CD4-positive, alpha-beta T cell treated with Interleukin-1 beta for 1 hour (primary cell): ENCODE measurements at places on chromosomes 3 and 15.

DNA sequence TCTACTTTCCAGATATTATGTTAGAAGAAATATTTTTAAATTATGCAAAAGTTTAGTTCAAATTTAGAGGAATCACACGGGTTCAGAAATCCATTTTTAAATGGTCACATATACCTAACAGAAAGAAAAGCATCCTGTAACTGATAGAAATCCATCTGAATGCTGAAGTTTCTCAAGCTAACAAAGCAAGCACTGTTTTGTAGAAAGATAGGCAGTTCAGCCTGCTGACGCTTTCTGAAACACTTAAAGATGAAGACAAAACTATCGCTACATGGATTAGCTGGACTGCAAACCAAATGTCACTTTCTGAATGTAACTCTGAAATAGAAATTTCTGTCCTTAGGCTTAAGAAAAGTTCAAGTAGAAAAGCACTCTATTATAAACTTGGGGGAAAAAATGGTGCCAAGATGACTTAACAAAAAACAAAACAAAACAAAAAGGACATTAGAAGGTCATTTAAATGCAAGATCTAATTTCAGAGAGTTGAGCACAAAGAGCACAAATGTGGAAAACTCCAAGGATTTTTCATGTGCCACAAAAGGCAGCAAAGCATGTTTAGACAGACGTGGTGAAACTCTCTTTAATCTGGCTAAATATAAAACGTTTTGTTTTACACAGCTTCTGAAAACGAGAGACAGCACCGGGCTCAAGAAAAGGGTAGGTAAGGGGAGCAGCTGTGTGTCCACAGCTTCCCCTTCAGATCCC, 1.2 kb downstream of the PLOD2 start:
- no peak for DNase-seq

GRCh38 chr3:37395286-37395685, 220.9 kb upstream of the LRRFIP2 start:
- DNase-seq: no peak

DNA sequence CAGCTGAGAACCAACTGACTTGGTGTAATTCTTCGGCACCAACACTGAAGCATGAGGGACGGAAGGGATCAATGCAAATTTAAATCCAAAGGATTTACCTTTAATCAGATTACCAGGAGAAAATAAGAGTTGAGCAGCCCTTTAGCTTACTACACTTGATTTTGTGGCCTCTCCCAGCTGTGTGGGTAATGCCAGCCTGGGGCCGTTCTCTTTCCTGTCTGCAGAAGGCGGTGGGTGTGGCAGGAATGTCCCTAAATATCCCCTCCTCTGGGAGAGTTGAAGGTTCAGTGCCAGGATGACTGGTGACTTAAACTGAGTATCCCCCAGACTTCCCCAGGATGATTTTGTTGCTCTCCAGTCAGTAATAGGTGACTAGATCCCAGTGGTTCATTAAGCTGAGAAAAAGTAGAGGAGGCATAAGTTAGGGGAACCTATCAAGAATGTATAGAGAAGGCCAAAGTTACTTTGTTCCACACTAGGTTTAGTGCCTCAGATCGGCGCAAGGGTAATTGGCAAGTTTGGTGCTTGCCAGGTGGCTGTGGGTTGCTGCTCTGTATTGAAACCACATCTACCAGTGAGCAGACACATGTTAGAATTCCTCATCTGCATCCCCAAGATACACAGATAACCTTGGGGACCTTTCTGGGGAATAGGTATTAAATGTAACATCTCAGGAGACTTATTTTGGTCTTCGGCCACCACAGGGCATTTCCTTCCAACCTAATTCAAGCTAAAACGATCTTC, 23.1 kb downstream of the MAPKBP1 start:
- no peak for DNase-seq

- no peak for DNase-seq
Measured at GRCh38 chr3:62632510-62633294, 242.5 kb downstream of the CADPS start.

GRCh38 chr3:135556174-135556573, 409.4 kb upstream of the PPP2R3A start:
- no peak for DNase-seq

DNA sequence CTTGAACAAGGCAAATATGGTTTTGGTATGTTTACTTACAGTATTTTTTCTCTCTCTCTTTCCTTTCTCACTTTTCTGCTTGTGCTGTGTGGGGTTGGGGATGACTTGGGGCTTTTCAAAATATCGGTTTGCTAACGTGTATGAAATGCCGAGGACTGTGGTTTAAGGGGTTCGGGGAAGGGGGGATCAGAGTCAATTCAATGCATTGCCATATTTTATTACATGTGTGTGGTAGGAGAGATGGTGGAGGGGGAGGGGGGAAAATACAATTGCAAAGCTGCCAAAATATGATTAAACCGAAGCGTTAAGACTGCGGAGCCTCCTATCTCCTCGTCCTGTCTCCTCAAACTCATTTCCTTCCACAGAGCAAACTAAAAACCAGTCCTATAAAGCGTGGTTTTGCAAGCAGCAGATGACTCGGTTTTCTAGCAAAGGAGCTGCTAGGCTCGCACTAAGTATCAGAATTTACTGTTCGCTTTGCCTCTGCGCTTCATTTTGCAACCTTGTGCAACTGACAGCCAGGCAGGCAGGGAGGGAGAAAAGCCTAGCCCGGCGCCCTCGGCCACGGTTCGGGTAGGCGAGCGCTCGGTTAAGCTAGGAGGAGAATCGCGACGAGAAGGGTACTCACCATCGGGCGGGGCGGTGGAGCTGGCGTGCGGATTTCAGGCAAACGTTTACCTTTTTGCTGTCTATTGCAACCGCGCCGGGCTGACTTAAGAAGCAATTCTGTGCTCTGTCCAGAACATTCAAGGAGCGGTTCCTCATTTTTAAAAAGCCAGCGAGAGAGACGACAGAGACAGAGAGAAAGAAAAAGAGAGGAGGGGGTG, 4.0 kb upstream of the NR2F2 start:
- no peak for DNase-seq

DNA sequence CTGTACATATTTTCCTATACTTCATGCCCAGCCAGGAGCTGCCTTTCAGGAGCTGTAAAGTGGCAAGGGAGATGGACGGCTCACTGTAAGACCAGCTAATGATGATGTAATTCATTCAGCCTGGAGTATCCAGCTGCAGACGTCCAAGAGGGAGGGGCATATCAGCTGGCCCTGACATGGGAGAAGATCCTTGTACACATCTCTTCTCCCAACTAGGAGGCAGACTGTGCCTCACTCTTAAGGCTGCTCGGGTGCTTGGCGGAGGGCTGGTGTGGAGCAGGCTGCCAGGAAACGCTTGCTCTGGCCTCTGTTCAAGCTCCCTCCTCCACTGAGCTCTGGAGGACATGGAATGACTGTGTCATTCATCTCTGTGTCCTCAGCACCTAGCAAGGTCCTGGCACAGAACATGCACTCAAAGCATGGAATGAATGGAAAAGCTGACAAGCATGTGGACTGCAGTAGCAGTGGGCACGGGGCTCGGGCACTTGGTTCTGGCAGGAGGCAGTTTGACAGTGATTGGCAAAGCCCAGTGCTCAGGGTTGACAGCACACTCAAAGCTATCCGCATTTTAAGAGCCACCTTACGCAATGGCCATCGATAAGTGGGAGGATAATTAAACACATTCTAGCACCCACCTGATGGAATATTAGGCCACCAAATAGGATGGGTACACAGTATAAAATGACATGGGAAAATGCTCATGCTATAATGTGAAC, 72.4 kb downstream of the TBC1D2B start:
- DNase-seq: no peak

DNA sequence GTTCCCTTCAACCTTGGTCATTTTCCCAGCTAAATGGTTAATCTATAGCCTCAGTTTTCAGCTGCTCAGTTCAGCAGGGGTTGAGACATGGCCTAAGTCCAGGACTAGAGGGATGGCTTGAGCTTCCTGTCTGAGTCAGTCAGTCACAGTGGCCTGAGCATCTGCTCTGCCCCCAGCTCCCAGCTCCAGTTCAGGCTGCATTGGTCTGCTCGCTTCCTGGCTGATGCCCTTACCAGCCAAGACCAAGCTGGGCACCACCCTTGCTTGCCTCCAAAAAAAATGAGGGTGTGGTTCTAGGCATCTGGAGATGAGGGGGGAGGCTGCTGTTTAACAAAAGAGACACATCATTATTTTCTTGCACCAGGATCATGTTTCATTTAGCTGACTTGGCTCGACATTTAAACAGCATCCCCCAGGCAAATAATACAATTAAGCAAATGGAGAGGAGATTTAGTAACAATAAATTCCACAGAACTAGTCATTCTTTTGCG, 70.7 kb downstream of the WNT5A start:
- no peak for DNase-seq

DNA sequence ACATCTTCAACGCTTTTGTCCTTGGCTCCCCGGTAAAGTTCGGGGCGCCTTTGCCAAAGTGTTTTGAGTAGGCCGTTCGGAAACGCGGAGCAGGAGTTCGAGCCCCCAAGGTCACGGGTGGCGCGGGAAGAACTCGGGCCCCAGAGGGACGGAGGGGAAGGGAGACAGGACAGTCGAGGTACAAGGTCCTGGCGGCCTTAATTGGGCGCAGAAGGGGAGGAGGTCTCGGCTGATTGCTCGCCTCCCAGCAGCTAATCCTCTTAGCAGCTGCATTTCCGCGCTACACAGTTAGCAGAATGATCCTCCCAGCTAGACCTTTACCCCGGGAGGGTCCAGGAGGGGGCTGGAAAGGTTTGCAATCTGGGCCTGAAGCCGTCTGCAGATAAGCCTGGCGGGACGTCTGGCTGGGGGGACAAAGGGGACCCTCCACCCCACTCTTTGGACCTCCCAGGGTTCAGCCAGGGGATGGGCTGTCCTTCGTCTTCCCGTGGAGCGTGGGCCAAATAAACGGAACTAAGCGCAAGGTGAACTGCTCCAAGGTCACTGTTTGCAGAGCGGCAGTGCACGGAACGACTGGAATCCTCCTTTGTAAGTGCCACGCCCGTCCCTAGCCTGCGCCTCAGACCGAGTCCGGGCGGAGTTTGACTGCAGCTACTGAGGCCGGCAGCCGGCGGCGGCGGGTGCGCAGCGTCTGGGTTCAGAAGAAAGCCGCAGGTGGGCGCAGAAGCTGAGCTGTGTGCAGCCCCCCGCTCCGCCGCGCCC, 7.2 kb downstream of the EOMES start:
- no peak for DNase-seq

- no peak for DNase-seq
Measured at GRCh38 chr15:74768099-74768770, 13.6 kb upstream of the CSK start.

GRCh38 chr3:111636366-111636885, 41.3 kb upstream of the ZBED2 start:
- no peak for DNase-seq

GRCh38 chr3:176933704-176934103, 263.6 kb downstream of the TBL1XR1 start:
- DNase-seq: no peak

DNA sequence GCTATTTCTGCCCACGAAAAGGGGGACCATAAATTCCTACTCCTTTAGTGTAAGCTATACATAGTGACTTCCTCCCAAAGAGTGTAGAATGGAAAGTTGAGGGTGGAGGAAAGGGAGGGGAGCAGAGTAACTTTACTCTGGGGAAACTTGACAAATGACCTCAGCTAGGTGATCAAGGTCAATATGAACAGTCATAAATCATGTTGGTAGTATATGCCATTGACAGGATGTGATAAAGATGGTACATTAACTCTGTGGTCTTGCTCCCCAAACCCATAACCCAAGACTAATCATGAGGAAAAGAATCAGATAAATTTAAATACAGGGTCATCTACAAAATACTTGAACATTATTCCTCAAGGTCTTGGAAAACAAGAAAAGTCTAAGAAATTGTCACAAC, 18.6 kb downstream of the SETMAR start:
- DNase-seq: no peak

- no peak for DNase-seq
Measured at GRCh38 chr3:62803276-62803675, 71.9 kb downstream of the CADPS start.

DNA sequence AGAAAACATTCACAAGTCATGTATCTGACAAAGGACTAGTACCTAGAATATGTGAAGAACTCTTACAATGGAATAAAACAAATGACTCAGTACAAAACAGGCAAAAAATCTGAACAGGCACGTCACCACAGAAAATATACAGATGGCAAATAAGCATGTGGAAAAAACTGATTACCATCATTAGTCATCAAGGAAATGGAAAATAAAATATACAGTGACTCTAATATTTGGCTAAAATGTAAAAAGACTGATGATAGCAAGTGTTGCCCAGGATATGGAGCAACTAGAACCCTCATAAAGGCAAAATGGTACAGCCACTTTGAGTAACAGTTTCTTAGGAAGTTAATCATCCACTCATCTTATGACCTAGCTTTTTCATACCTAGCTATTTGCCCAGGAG, 95.8 kb upstream of the ABHD17C start:
- DNase-seq: no peak

DNA sequence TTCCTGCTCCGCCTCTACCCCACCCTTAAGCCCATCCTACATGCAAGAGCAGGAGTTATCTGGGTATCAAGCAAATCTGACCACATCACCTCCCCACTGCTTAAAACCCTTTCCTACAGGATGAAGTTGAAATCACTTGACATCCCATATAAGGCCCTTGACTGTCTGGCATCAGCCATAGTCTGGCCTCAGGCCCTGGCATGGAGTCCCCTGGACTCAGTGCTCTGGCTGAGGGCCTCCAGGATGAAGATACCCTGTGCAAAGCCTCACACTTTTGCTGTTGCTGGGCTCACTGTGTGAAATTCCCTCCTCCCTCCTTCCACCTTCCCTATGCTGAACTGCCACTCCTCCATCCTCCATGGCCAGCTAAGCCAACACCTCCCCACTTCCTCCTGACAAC, 65.2 kb upstream of the GLCE start:
- DNase-seq: no peak

DNA sequence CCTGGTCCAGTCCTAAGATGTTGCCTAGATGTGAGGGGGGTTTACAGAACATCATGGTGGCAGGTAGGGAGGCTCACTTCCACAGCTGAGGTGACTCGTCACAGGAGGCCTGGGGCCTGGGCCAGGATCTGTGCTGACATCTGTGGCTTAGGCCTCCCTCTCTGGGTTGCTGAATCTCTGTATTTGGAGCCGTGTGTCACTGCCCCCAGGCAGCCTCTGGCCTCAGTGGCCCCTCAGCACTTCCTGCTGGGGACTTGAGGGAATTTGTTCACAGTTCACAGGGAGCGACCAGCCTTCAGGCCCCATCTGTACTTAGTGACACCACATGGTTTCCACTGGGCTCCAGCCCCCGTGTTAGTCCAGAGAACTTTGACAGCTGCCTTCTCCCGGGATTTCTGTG, 41.7 kb upstream of the ADAMTSL3 start:
- DNase-seq: no peak

DNA sequence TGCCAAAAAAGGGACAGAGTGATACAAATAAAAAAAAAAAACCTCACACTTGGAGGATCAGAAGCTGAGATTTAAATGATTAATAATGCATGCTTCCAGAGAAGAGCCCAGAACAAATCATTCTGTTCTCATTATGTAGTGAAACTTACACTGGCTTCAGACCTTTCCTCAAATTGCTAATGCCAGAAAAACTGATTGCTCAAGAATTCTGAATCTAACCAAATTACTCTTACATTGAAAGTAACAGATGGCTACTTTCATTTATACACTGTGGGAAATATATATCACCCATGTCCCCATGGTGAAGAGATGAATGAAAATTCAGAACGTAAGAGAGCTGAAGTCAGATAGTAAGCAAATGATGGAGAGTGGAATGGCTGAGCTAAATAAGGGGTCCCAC, 85.9 kb upstream of the NSMCE3 start:
- no peak for DNase-seq

- DNase-seq: peak; percentile 5
Measured at GRCh38 chr3:156978481-156978961, 152.4 kb downstream of the LEKR1 start.
